ENCODE measurements at places on chromosomes 4 and X.

DNA sequence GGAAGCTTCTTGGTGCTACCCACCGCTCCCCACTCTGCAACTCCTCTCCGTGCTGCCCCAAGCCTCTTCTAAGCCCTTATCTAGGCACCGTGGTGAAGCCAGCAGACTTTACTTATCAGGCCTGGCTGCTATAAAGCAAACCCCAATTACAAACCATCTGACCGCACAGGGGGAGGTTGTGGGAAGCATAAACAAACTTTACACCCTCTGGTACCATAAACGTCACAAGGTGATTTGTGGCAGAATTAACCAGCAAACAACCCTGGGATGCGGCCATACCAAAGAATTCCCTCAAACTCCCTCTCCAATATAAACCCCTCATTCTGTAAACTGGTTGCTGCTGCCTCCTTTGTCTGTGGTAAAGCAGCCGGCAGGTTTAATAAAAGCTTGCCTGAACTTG lies 55.2 kb downstream of the MAGEC2 start:
- no peak for DNase-seq

GRCh38 chrX:40066700-40067099 lies 31.1 kb downstream of the BCOR start:
- DNase-seq: no peak

DNA sequence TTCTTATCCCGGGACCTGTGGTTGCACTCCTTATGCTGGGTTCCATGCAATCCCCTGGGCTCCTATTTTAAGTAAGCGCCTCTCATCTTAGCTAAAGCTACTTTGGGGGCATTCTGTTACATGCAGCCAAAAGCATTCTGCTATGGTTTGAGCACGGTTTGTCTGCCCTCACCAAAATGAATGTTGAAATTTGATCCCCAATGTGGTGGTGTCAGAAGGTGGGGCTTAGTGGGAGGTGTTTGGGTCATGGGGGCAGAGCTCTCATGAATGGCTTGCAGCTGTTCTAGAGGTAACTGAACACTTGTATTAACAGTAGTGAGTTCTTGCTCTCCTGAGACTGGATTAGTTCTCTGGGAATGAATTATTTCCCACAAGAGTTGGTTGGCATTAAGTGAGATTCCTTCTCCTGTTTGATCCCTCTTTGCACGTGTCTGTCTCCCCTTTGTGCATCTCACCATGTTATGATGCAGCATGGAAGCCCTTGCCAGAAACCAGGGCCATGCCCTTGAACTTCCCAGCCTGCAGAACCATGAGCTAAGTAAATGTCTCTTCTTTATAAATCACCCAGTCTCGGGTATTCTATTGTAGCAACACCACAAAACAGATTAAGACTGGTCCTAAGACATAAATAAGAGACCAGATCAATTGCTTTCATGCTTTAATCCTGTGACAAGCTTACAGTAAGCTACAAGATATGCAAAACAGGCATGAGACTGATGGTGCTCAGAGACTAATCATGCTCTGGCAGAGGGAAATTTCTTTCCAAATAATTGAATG lies 141.8 kb downstream of the TSPAN5 start:
- DNase-seq: no peak

DNA sequence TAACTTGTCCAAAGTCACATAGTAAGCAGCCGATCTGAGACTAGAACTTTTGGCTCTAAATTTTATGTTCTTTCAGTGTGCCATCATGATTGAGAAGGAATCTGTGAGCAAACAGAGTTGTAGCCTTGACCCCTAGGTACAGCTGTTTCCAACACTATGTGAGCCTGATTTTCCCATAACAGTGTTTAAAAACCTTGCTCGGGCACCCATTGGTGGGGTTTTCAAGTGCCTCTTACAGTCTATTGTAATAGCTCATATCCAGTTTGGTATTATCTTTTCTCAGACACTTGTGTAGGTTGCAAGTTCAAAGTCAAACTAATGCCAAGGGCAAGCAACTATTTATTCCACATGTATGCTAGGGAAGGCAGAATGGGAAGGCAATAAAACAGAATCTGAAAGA lies 467.9 kb downstream of the INPP4B start:
- no peak for DNase-seq

DNA sequence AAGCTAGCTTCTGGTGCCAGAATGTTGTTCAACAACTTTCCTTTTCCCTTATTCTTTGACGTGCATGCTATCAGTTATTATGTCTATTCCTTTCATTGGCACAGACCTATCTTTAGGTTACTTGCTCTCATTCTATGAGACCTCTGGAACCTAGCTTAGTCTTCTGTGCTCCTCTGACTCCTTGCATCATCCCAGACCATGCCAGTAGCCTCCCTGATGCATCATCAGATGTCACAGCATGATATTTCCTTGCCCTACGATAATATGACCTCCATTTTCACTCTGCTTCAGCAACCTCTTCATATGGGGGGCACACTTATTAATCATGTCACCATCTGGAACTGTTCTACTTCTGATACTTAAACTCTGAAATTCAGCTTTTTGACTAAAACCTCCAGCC lies 37.2 kb downstream of the CLCN5 start:
- no peak for DNase-seq

- no peak for DNase-seq
These were observed 28.0 kb upstream of the NDUFC1 start for GRCh38 chr4:139330283-139330682.

- DNase-seq: no peak
These were observed 20.2 kb downstream of the RAB9B start for GRCh38 chrX:103811858-103812257.

GRCh38 chrX:64192673-64193072 lies 12.8 kb downstream of the AMER1 start:
- DNase-seq: no peak

- DNase-seq: no peak
These were observed 263.8 kb upstream of the IGFBP7 start for GRCh38 chr4:57373991-57374390.

DNA sequence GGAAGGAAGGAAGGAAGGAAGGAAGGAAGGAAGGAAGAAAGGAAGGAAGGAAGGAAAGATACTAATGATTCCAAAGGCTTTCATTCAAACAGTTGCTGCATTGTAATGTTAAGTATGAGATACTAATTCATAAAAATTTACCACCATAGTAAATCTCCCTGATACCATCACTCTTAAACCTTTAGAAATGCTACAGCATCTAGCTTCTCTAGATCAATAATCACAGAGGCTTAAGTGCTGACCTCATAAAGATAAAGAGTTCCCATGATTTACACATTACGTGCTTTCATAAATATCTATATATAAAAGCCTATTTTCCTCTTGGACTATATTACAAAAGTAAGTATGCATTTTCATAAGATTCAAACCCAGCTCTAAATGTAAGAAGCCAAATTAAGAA lies 36.4 kb downstream of the F9 start:
- DNase-seq: no peak

GRCh38 chr4:147366164-147366563 lies 114.7 kb upstream of the EDNRA start:
- DNase-seq: no peak

- no peak for DNase-seq
These were observed 1.5 kb downstream of the GSX2 start for GRCh38 chr4:54101190-54102041.

DNA sequence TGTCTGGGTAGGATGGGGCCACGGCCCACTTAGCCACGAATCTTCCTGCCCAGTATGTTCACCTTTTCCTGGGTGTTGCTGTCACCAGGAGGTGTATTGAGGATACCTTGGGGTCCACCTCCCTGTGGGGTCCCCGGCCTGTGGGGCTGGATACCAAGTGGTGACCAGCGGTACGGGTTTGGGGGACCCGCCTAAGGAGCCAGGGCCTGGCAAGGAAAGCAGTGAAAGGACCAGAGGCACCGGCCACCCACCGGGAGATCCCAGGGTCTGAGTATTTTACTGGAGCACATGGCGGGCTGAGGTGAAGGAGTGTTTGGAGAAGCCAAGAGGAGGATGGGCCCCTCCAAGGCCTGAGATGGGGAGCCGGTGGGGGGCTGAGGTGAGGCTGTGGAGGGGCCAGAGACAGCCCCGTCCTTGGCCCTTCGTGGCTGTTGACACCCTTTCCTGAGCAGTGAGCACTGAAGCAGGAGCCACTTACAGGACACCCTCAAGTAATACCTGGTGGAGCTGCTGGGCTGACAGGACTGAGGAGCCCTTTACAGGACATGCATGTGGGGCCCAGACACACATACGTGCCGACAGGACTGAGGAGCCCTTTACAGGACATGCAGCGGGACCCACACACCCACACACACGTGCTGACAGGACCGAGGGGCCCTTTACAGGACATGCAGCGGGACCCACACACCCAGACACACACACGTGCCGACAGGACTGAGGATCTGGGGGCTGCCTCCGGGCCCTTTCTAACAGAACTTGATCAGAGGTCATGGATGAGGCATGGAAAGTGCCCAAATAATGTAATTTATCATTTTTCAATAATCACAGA lies 38.4 kb downstream of the TMEM271 start:
- DNase-seq: no peak

DNA sequence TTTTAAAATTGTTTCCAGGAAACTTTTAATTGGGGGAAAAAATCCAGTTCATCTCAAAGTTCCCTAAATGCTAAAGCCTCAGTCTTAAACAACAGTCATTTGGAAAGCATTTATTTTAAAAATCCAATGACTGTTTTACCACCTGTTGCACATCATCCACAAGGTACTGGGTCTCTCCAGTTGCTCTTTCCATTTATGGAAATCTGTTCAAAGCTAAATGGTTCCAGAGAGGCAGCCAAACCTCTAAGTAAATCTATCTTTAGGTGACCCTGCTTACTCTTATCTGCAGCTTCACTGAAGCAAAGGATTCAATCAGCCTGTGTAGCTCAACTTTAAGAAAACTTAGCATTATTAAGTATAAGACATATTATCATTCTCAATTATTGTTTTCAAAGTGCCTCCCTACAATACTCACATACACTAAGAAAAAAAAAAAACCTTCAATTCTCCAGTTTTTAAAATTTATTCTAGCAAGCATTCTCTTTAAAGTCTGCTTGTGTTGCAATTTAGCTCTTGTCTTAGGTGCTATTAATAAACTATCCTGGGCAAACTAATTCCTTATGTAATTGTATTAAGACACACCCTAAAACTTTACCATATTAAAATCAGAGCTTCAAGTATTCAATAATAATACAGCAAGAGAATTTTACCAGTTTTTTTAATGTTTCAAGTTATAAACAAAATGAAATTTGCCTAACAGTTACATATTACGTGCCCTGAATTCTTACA lies 60.6 kb downstream of the NOCT start:
- DNase-seq: no peak

DNA sequence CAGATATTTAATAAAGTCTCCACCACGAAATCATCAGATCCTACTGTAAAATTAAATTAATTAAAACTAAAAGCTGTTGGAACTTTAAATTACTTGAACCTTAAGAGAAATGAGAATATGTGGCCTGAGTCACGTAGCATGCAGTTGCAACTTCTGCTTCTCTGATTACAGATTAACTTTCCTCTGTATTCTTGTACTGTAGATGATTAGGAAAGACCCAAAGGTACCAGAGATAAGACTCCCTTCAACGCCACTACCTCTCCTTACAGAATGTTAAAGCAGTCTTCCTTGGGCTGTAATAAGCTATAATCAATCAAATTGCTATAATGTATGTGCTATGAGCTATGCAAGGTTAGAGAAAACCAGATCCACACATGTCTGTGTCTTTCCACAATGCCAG lies 47.9 kb downstream of the FAM13A start:
- no peak for DNase-seq
